Retina (tissue), 1 donor: ENCODE measurements at places on chromosomes 12 and 14.
A peak's percentile ranks its signal among the peaks of the same experiment; 100 is the strongest.

- no peak for DNase-seq
Observed at GRCh38 chr14:61780125-61780524, 17.9 kb downstream of the SNAPC1 start.

DNA sequence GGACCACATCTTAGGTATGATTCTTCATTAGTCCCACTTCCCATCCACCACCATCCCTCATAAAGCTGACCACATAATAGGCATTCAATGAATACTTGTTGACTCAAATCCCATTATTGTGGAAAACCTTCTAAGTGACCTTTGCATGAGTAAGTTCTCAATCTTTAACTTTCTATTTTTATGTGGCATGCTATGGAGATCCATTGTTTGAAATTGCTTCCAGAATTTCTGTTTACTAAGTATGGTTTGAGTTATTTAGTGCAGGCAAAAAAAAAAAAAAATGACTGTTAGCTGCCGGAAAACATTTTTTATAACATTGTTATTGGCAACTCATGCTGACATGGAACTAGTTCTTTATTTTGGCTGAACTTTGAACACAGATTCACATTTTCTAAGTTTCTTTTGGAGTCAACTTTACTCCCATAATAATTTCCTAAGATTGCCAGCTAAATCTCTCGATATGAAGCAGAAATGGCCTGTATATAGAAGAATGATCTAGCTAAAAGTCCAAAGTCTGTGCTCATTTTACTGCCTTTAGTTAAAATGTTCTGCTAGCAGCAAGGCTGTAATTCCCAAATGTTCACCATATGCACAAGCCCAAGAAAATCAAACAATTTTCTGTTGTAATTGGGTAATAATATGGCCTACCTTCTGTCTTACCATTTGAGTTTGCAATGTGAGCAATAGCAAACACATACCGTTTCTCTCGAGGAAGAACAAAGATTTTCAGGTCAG is 77.9 kb downstream of the PTGER2 start:
- no peak for DNase-seq

GRCh38 chr12:61513499-61513898 is 746.7 kb upstream of the USP15 start:
- no peak for DNase-seq

- DNase-seq = no peak
Observed at GRCh38 chr12:124369055-124369826, 74.3 kb downstream of the RFLNA start.

GRCh38 chr14:58060077-58060476 is 91.9 kb downstream of the ARMH4 start:
- DNase-seq = no peak

DNA sequence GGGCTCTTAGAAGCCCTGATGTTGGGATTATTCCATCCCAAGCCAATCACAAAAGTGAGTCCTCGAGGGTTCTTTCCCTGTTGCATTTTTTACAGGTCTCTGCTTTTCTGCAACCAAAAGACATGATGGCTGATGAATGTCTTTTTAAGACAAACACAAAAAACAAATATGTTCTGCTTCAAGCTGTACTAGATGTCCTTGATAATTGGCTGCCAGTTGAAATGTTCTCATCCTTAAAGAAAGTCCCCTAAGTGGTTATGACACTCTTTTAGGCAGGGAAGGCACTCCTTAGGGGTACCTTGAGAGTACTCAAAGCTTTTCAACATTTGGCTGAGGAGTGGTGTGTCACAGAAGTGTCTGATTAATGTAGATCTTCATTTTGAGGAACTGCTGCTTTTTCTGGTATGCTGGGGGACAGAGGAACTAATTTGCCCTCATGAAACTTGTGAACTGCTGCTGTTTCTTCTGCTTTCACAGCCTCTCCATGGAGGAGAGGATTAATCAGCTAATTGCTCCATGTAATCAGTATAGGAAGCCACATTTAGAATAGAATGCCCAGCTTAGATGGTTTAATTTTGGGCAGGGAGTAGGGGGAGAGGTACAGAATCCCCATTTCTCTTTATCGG is 22.8 kb upstream of the IGF1 start:
- no peak for DNase-seq

DNA sequence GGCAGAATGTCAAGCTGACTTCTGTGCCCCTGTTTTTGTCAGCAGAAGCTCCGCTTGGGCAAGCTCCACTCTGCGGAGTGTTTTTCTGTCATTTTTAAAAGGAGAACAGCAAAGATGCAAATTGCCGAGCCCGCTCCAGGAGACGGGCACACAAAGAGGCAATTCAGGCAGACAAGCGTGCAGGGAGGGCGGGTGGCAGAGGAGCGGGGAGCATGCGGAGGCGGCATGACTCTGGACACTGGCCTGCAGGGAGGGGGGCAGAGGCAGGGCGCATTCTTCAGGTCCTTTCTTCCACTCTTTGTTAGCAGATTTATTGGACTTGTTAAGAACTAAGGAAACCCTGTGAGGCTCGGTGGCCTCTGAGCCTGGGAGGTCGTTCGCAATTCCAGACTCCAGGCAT is 187.3 kb upstream of the RMST start:
- DNase-seq = peak; percentile 90

- no peak for DNase-seq
Observed at GRCh38 chr12:59890896-59891579, 295.2 kb downstream of the SLC16A7 start.

GRCh38 chr12:52755533-52755932 is 21.6 kb downstream of the KRT76 start:
- no peak for DNase-seq

- DNase-seq = no peak
Observed at GRCh38 chr12:74292351-74293194, 245.1 kb upstream of the ATXN7L3B start.
